ENCODE measurements at places on chromosomes 3 and 15.
A peak's percentile ranks its signal among the peaks of the same experiment; 100 is the strongest.

- no peak for DNase-seq
These were observed 166.7 kb downstream of the STT3B start for GRCh38 chr3:31699309-31699953.

GRCh38 chr3:166425900-166426611, 588.8 kb upstream of the BCHE start:
- DNase-seq: no peak

- no peak for DNase-seq
These were observed 39.0 kb downstream of the CHDH start for GRCh38 chr3:53807117-53807810.

- DNase-seq: no peak
These were observed 224.8 kb upstream of the BHLHE40 start for GRCh38 chr3:4754180-4755086.

DNA sequence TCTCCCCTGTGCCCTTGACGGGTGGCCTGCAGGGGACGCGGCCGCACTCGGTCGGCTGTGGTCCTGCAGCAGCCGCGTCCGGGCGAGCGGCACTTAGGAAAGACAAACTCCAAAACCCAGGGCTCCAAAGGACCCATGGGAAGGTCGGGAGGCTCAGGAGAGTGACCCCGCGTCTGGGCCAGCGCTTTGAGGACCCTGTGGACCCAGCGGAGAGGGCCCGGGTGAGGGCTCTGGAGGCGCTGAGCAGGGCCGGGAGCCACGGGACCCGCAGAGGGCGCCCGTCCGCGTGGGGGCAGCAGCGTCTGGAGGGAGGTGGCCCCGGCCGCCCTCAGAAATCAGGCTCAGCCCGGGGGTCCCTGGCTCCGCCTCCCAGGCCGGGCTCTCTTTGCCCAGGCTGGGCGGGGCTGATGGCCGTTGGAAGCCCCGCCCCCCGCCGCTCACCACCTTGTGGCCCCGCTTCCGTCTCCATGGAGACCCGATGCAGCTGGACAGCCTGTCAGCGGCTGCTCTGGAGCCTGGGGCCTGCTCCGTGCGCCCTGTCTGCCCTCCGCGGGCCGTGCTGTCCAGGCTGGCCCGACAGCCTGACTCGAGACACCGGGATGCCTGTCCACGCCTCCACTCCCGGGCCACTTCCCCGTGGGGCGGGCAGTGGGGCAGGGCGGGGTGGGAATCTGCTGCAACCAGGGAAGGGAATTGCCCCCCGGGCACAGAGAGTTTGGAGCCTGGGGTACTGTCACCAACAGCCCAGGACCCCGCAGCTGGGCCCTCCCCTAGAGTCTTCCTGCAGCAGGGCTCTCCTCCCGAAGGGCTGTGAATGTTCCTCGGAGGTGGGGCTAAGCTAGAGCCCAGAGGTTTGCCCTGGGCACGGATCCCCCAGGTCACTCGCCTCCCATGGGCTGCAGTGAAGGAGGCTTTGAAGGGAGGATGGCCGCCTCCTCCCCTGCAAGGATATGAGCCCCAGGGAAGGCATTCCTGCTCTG, 34.8 kb upstream of the RPL32 start:
- DNase-seq: peak; percentile 84

- peak; percentile 64 for DNase-seq
These were observed 901 bp downstream of the ALCAM start for GRCh38 chr3:105367406-105368213.

- no peak for DNase-seq
These were observed 59.0 kb downstream of the DPPA2 start for GRCh38 chr3:109257269-109257668.

DNA sequence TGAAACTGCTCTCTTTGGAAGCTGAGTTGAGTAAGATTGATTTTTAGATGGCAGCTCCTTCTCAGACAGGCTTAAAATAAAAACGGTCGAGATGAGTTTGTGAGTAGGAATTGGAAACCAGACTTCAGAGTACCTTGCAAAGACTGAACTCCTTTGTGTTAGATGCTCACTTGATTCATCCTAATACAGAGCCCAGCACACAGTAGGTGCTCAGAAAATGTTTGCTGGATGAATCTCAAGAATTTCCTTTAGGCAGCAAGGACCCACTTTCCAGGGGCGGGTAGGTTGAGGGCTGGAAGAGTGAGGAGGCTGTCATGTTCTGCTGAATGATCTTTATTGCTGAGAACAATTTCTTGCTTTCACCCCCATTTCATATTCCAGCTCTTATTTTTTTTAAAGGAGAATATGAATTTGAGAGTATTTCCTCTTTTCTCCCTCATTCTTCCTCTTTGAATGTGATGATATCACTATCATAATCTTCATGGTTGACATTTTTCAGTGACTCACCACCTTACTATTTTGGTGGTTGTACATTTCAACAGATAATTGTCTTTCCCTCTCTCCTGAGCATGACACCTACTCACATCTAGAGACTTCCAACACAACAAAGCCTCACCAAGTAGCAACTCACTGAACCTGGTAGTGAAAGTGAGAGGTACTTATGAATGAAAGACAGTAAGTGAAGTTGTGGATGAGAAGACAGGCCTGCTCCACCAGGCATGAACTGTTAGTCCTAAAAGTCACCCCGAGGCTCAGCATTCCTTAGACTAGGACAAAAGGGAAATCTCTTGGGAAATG, 113.3 kb downstream of the PDCD6IP start:
- DNase-seq: no peak

- no peak for DNase-seq
These were observed 3.8 kb upstream of the KCNMB2 start for GRCh38 chr3:178532476-178532875.

GRCh38 chr3:112557976-112558375, 3.8 kb downstream of the ATG3 start:
- DNase-seq: no peak

DNA sequence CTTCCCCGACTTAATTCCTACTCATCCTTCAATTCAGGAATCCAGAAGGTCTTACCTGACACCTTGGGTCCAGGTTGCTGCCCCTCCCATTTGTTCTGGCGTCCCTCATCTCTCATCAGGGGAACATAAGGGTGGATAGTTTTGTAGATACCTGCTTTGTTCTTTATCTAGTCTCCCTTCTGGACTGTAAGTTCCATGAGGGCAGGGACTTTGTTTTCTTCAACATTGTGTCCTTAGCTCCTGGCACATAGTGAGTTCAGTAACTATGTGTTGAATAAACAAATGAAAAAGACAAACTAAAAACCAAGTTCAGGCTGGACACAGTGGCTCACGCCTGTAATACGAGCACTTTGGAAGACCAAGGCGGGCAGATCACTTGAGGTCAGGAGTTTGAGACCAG, 13.2 kb upstream of the GPD1L start:
- DNase-seq: no peak

- DNase-seq: no peak
These were observed 8.0 kb downstream of the FAM174B start for GRCh38 chr15:92647467-92648163.

DNA sequence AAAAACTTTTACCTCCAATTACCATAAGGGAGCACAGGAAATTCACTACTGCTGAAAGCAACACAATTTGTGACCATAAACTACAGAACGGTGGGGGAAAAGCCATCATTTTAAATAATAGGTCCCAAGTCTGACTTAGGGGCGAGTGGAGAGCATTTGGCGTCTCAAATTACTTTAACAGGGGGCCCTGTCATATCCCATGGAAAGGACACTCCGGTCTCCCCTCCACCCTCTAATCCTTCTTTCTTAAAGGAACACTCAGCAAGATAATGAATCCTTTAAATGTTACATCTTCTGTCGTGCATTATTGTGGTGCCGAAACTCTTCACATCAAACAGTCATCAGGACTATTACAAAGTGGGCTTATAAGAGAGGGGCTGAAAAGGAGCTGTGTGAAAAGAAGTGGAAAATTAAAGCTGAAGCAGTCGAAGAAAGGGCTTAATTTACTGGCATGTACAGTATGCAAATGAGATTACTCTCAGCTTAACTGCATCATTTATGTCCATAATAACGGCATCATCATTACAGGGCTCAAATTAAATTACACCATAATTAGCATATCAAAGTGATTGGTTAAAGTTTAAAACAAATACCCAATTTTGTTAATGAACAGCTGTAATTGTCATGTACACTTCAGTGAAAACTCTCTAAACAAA, 342.2 kb downstream of the FOXP1 start:
- no peak for DNase-seq

GRCh38 chr3:164458986-164459385, 619.3 kb downstream of the SI start:
- no peak for DNase-seq

- no peak for DNase-seq
These were observed 124.0 kb downstream of the RAP2B start for GRCh38 chr3:153285982-153286381.

DNA sequence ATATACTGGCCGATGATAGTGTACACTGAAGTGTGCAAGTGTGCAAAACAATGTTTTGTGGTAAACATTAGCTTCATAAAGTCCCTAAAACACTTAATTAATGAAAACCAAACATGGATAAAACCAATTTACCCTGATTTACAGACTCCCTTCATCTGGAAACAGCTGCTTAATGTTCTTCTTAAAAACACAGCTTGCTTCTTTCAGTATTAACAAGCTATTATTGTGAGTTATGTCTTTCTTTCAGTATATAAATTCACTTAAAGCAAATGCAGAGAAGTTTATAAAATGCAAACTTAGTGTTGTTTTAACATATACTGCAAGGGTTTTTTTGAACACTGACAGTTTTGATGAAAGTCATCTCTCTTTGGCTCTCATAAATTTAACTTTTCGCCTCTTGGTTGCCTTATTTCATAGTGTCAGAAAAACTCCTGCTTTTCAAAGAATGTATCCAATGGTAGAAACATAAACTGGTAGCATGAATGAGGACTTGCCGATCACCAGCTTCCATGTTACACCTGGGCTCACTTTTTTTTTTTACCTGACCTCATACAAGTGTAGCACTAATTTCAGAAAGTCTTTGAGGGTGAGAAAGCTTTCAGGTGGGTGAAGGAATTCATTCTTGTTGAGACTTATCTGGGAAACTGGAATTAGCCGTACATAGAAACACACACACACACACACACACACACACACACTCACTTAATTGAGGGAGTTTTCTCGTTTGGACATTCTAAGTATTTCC, 532.2 kb downstream of the ROBO2 start:
- DNase-seq: no peak

DNA sequence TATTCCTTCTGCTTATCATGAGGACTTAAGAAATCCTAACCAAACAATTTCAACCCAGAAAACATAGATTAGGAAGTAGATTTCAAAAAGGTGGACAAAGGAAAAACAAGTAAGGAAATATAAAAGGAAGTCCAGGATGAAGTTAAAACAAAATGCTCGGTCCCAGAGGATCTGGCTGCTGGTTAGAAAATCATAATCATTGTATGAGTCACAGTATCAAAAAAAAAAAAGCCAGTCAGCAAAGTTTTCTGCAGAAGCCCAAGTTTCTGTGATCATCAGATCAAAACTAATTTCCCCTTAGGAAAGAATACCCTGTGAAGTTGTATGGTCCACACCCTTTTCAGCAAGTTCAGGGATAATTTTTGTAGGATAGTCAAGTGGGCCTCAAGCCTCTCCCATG, 43.0 kb upstream of the LRTM1 start:
- no peak for DNase-seq

DNA sequence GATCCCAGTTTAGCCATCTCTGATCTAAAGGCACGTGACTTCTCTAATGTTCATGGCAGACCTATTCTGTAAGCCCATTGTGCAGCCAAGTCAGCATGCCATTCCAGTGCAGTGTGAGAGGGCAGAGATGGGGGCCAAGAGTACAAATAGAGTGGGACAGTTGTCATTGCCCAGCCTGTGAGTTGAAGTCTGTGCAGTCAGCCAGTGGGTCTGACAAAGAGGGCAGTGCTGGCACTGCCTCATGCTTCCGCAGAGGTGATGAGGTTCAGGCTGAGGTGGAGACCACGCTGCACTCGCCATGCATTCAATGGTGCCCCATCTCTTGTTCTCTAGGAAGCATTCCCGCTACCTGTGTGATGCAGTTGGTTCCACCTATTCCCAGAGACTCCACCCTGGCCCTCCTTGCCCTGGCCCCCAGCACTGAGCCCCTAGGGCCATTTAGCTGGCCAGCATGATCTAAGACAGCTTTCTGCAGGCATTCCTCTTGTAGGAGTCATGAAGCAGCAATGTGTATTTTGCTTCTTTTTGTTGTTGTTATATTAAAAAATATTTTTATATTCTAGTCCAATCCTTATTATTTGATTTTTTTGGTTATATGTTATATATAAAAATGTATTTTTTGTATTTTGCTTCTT, 3.7 kb downstream of the MRAS start:
- no peak for DNase-seq

- DNase-seq: peak; percentile 12
These were observed 11.4 kb downstream of the C15orf40 start for GRCh38 chr15:82999905-83000671.

DNA sequence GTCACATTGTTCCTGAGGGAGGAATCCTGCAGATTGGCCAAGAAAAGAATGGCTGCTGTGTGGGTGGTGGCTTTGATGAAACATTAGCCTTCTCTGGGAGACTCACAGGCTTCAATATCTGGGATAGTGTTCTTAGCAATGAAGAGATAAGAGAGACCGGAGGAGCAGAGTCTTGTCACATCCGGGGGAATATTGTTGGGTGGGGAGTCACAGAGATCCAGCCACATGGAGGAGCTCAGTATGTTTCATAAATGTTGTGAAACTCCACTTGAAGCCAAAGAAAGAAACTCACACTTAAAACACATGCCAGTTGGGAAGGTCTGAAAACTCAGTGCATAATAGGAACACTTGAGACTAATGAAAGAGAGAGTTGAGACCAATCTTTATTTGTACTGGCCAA, 6.1 kb downstream of the PTX3 start:
- no peak for DNase-seq

- no peak for DNase-seq
These were observed 11.0 kb downstream of the KCTD6 start for GRCh38 chr3:58502872-58503271.

- DNase-seq: no peak
These were observed 138.3 kb upstream of the TPM1 start for GRCh38 chr15:62904041-62904910.

DNA sequence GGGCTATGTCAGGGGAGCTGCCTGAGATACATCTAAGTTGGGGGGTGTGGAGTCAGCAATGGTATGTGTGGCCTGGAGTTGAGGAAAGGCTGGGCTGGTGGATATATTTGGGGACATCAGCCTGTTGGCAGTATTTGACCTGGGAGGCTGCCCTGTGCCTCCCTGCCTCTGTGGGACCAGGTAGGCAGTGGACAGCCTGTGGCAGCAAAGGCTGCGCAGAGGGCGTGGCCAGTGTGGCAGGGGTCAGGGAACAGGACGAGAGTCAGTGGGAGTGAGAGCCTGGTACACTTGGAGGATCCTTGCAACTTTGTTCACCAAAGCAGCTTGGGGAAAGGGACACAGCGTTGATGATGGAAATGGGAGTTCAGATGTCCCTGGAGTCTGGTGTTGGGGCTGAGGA, 15.0 kb downstream of the TEX264 start:
- DNase-seq: no peak

DNA sequence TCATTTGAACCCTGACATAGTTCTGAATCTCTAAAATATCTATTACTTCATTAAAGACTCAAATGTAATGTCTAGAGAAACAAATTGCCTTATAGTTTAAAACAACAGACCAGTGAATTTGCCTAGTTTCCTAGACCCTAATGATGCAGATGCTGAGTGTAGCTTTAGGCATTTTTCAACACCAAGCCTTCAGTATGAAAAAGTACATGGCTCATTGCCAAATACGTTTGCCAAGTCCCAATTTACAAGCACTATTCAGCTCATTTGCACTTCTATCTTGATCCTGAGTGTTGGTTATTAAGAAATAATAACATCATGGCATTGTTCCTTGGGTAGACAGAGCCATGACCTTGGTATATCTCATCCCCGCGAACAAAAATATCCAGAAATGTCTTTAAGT, 46.8 kb downstream of the EOMES start:
- DNase-seq: no peak
